ENCODE measurements at places on chromosomes 4 and X.

GRCh38 chrX:27251369-27251768 lies 211.8 kb downstream of the PPP4R3C start:
- DNase-seq: no peak

DNA sequence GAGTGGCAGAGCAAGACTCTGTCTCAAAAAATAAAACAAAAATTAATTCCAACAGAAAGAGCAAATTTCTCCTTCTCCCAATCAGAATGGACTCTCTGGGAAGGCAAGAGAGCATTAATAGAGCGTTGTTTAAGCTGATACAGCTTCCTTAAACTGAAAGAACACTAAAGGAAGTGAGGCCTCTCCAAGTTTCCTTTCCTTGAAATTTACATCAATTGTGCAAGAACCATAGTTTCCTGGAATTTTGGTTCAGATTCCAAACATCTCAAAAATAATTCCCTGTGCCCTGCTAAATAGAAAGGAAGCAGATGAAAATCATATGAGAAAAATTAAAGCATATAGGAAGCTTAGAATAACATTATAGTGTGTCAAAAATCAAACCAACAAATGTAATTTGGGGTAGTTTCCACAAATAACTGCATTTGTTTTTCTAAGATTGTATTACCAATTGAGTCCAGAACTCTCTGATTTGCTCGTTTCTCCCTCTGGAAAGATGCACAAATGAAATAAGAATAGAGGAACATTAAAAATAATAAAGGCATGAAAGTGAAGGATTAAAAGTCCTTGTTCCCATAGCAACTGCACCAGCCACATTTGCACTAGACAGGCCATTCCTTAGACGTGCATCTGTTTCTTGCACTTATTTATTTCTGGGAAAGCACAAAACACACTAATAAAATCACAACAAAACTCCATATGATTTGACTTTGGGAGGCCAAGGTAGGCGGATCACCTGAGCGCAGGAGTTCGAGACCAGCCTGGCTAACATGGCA lies 3.7 kb upstream of the FAM241A start:
- DNase-seq: no peak

GRCh38 chr4:113618205-113618604 lies 143.3 kb downstream of the CAMK2D start:
- DNase-seq: no peak

DNA sequence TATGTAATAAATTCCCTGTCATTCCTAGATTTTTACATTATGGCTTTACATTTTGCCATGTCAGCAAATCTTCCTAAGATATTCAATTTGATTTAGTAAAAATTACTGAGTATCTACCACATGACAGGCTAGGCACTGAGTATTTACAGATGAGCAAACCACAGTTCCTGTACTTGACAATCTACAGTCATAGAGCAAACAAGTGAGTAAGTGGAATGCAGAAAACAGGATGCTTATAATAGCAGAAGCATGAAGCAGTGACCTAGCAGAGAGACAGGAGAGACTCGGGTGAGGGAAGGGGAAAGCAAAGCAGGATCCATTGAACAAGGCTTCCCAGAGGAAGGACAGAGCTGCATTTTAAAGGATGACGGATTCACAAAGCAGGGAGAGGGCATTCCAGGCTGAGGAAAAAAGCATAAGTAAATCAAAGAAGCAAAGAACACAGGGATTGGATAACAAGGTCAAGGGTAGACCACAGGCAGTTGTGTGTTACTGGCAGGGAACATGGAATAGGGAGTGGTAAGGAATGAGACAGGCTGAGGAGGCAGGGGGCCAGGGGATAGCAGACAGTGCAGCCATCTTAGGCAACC lies 124.7 kb upstream of the C1QTNF7 start:
- peak; percentile 88 for DNase-seq

- DNase-seq: no peak
Observed at GRCh38 chrX:106950381-106950780, 30.2 kb downstream of the CLDN2 start.

DNA sequence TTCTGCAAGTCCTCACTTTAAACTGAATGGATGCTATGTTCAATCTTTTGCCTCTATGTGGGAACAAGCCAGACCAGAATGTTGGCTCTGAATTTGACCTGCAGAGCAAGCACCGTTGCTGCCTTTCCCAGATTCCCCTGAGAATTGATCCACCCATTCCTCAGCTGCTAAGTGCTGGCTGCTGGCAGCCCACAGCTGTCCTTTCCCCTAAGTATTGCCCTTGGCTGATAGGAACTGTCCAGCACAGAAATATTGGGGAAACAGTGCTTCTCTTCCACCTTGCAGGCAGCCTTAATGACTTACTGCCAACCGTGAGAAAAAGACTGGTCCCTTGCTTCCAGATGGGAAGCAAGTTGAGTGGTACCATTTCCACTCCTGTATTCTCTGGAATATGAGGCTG lies 475.9 kb downstream of the PDHA2 start:
- no peak for DNase-seq
